ENCODE measurements at places on chromosomes 7 and 10.
A peak's percentile ranks its signal among the peaks of the same experiment; 100 is the strongest.

- DNase-seq = no peak
Observed at GRCh38 chr10:119421891-119422681, 120.4 kb downstream of the RGS10 start.

DNA sequence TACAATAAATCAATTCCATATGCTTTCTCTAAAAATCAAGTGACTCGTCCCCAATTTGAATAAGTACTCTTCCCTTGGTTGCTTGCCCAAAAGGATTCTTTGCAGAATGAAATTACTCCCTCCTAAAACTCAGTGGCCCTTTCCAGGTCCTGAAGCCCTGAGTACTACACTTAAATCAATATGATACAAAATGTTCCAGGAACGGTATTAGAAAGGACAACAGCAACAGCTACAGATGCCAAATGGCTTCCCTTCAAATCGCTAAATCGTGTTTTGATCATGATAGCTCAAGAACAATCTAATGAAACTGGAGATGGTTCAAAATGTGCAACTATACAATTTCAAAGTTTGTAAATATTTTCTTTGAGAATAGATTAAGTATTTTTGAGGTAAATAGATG is 59.4 kb downstream of the TPK1 start:
- no peak for DNase-seq

DNA sequence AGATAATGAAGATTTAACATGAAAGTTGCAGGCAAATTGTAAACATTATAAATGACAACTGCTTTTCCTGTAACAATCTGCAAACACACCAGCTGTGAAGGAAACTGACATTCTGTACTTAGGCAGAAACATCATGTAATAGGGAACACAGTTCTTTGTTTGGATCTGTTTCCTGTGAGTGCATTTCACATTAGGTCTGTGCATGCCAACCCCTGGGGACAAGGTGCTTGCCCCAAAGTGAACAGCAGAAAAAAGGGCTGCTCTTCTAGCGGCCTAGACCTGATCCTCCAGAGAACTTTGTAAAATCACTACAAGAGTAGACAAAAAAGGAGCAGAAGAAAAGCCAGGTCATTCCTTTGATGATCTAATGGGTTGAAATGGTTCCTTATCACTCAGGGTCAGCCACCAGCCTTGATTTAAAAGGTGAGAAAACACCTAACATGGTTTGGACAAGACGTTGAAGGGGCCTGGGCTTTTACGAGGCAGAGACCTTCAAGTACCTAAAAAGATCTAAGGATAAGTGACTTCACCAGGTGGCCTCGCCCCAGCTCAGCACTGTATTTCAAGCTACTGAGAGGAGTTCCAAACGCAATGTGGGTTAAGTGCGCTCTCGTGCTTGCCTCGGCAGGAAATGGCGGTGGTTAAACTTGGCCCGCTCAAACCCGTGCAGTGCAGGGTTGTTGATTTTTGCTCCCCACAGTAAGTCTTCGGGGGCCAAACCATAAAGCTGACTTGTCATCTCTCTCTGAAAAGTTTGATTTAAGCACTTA is 249.7 kb downstream of the CREB5 start:
- DNase-seq = no peak

DNA sequence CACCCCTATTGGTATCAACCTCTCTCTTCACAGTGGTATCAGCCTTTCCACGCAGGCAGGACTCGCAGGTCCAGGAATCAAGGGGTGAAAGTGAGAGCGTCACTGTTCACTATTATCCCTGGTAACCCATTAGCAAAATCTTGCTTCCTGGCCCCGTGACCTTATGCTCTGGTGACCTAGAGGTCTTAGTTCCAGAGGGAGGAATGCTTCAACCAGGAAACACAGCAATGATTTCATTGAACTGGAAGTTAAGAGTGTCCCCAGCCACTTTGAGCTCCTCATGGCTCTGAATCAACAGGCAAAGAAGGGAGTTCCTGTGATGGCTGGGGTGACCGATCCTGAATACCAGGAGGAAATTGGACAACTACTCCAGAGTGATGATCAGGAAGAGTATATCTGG is 90.6 kb downstream of the CUL2 start:
- no peak for DNase-seq

GRCh38 chr7:4040109-4040928 is 641.8 kb upstream of the FOXK1 start:
- DNase-seq = no peak

- DNase-seq = no peak
Observed at GRCh38 chr7:105222953-105223352, 165.8 kb downstream of the SRPK2 start.

DNA sequence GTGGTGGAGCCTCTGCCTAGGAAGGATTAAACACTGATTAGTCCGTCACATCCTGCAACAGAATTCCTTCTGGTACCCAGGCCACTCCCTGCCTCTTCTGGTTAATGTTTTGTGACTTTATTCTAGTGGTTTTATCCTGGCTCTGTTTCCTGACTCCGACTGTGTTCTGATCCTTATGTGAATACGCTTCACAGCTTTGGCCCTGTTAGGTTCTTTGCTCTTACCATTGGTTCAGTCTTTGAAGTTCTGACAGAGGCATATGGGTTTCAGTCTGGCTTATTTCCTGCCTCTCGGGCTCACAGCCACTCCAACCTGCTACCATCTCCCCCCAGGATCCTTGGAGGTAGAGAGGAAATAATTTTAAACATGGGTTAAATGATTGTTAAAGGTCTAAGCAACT is 23.2 kb upstream of the FGL2 start:
- DNase-seq = no peak

DNA sequence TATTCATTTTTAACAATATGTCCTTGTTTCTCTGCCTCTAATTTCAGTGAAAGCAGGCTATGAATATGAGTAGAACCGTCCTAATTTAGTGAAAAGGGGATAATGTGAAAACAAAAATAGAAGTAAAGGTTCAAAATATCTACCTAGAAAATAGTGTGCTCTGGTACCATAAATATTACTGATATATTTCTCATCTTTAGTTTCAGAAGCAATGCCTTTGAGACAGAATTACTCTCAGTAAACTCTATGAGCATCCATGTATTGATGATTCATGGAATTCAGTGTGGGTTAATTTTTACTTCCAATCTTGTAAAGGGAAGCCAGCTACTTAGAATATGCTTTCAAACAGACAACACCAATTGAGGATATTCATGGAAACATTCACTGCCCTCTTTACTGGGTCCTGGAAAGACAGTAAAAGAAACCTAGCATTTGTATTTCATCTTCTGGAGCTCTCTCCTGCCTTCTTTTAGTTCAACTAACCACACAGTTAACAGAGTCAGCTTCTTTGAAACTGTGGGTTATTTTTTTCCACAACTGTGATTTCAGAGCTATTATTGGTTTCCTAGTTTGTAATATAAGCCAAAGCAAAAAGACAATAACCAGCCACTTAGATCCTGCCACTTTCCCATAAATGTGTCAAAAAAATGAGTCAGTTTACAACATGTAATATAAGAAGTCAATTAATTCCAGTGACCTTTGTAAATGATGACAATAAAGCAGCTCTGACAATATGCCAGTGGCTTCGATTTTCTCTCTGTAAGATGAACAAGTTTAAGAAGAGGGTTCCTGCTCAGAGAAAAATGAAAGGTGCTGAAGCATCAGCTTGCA is 1.7 kb downstream of the LRRN3 start:
- DNase-seq = no peak

DNA sequence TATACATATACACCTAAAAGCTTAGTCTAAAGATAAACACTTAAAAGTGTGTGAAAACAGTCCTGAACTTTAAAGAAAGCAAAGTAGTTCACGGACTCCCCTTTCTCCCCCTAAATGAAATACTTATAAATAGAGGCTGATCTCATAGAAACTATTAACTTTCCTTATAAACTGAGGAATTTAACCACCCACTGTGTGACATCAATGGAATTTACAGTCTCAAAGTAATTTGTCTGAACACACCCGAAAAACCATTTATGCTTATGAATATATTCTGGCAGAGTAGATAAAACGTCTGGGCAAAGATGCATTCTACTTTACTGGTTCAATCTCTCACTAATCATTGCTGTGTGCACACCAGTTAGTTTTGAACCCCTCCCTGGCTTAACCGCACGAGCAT is 181.8 kb upstream of the DGKB start:
- DNase-seq = no peak

GRCh38 chr7:101667920-101668319 is 38.8 kb upstream of the MYL10 start:
- DNase-seq = no peak

DNA sequence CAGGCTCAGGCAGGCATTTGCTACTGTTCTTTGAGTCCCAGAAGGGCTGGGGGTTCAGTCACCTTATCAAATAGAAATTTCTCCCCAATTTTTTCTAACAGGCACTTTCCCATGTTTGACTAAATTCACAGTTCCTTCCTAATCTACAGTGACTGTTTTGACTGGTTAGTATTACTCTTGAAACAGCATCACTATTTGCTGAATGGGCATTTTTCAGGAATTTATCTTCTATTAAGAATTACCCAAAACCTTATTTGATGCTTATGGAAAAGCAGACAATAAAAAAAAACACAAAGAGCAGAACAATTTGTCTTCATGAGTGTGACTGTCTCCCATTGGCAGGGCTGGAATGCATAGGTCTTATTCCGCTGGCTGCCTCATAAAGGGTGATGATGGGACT is 269.0 kb downstream of the DOCK4 start:
- no peak for DNase-seq

DNA sequence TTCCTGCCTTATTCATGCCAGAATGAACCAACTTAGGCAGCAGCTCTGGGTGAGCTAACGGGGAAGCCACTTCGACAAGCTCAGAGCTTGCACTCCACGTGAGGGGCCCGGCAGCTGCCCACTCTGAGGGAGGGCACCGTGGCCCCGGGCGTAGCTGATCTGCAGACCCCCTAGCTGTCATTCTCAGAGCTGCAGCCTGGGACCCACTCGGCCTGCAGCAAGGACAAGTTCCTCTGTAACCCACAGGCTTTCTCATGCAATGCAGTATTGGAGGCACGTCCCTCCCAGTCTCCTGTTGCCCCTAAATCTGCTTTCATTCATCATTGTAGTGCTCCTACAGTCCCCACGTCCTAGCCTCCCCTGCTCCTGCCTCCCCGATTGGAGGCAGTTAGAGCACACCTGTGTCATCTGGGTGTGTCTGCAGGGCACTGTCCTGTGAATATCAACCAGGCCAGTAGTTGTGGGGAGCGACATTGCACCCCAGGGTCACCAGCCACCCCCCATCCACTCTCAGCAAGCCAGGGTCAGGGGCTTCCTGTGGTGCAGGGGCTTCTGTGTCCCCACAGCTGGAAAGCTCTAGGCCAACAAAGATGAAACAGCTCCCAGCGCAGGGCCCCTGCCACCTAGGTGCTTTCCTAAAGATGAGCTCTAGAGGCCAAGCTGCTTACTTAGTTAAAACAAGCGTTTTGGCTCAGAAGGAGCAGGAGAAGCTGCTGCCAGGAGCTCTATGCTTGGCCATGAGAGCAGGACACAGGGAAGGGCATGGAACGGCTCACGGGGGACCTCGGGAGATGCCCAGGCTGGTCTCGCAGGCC is 333.6 kb downstream of the ADARB2 start:
- DNase-seq = no peak

- DNase-seq = no peak
Observed at GRCh38 chr7:27169658-27170425, 4.3 kb downstream of the HOXA10 start.

- no peak for DNase-seq
Observed at GRCh38 chr10:101595591-101596433, 7.7 kb downstream of the DPCD start.

GRCh38 chr7:141335164-141335563 is 216.0 kb upstream of the AGK start:
- DNase-seq = no peak

DNA sequence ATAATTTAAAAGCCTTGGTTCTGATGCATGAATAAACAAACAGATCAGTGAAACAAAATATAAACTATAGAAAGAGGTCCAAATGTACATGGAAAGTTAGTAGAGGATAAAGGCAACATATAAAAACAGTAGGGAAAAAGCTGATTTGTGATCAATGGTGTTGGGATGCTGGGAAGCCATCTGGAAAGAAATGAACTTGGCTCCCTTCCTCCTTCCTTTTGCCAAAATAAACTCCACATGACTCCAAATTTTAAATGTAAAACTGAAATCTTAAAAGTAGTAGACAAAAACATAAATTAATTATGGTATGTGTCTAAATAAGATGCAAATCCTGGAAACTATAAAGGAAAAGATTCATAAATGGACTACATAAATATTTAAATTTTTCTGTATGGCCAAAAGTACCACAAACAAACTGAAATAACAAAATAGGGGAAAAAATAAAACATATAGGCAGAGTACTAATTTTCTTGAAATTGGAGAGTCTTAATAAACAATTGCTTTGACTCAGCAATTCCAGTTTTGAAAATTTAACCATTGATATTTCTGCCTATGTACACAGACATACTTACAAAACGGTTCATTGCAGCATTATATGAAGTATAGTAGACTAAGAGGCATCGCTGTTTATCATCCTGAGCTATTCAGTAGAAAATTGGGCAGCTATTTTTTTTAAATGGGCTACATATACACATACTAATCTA is 77.0 kb upstream of the TRIM24 start:
- DNase-seq = no peak

DNA sequence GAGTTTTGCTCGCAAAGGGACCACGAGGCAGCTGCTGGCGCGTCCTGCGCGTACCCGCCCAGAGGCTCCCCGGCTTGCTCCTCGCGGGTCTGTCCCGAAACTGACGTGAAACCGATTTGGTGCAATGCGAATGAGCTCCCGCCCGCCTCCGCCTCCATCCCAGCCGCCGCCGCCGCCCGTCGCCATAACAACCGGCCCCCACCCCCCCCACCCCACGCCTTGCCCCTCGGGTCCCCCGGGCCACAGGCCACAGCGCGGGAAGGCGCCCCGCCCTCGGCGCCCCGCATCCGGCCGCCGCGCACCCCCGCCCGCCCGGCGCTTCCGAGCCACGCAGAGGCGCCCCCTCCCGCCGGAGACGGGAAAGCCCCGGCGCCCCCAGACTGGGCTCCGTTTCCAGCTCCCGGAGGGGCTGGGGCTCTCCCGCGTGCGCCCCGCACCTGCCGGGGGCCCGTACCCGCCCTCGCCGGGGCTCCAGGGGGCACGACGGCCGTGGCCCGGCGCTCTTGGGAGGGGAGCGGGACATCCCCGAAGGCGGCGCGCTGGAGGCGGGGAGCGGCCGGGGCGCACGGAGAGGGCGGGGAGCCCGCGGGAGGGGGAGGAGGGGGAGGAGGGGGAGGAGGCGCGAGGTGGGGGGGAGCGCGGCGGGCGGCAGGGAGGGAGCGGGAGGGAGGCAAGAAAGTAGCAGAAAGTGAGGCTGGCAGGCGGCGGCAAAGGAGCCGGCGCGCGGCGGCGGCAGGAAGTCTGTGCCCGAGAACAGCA is at the start of gene CAMK1D:
CAMK1D (plus strand) TSS at position 678 of the 759 bp plus-strand sequence.
- DNase-seq = peak; percentile 86
